Brain (organoid and tissue), 16 donors: ENCODE measurements at places on chromosomes 1 and 21.

DNA sequence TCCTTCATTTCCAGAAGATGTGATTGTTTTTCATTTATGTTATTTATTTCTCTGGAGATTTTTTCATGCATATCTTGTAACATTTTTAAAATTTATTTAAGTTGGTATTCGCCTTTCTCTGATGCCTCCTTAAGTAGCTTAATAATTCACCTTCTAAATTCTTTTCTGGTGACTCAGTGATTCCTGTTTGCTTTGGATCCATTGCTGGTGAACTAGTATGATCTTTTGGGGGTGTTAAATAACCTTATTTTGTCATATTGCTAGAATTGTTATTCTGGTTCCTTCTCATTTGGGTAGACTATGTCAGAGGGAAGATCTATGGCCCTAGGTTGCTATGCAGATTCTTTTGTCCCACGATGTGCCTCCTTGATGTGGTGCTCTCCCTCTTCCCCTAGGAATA, 1347.2 kb upstream of the B3GALT2 start:
- DNase-seq: no peak

DNA sequence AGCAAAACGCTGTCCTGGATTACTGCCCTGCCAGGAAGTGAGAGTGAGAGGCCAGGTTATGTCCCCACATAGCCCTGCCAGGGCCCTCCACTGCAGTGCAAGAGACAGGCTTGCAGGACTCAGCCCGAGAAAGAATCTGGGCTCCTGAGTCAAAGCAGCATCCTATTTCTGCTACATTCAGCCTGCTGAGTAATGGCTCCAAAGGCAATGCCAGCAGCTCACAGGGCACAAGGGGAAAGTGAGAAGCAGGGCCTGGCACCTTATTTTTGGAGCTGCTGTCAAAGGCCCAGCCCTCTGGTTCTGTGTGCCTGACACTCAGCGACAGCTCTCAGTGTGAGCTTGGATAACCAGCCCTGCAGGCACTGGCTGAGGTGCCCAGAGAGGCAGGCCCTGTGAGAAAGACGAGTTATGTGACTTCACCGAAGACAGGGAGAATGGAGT, 83.9 kb downstream of the DTL start:
- no peak for DNase-seq

GRCh38 chr21:44509539-44509938, 30.5 kb downstream of the KRTAP10-1 start:
- DNase-seq: peak; percentile 11

DNA sequence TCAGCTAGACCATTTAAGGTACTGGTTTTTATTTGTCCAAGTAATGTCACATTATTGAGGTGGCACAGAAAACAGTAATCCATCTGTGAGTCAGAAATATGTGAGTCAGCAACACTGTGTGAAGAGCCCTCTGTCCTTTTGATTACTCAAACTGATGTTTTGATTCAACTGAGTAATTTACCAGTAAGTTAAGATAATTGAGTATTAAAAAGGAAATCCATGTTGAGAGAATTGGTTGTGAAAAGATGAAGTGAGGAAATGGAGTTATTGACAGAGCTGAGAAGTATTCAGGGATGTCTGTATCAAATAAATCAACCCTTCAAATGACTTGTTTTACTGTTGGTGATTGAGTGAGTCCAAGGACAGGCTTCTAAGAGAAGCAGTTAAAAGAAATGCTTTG, 302.7 kb upstream of the SGIP1 start:
- no peak for DNase-seq

DNA sequence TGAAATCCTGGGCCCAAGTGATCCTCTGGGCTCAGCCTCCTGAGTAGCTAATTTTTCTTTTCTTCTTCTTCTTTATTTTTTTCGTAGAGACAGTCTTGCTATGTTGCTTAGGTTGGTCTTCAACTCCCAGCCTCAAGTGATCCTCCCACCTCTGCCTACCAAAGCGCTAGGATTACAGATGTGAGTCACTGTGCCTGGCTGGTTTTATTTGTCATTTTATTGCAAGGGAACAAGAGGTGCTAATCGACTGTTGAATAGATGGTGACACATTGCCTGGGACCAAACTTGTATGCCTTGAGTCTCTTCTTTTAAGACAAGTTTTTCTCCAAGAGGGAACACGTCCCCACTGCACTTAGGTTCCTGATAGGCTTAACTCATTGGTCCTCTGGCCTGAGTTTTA, 20.0 kb upstream of the KLHDC8A start:
- no peak for DNase-seq

DNA sequence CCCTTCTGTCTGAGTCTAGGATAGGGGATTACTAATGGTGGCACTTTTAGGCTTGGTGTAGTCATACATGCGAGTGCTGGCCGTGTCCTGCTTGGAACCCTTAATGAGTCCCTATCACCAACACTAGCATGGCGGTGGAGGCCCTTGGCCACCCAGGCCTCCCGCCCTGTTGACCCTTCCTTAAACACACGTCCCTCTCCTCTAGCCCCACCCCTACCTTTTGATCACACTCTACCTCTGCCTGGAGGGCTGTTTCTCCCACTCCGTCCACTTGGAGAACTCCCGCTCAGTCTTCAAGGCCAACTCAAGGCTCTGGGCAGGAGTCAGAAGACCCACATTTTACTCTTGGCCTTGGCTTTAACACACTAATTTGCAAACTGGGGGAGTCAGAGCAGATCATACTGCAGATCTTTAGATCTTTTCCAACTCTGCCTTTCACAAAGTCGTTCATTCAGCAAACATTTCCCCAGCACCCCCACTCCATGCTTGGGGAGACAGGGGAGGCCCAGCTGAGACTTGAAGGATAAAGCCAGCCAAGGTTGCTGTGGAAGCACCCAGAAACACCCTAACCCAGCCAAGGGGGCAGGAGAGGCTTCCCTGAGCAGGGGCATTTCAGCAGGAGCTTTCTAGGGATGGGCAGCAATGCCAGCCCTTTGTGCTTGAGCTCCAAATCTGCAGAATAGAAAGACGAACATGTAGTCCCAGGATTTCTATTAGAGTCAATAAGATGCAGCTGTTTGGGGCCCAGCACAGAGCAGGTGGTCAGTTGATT, 1.9 kb downstream of the PODN start:
- DNase-seq: no peak

DNA sequence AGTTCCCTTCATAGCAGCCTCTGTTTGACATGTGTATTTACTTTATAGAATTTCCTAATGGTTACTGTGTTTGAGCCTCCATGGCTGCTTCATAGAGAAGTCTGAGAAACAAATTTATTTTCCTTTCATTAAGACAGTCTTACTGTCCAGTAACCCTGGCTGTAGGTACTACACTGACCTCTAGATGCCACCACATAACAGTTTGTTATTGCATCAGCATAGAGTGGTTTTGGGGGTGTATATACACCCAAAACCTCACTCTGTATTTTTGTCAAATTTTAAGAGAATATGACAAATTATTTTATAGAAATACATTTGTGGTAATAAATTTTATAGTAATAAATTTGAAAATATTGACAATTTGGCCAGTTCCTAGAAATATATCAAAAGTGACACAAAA, 57.3 kb downstream of the OBSCN start:
- no peak for DNase-seq

DNA sequence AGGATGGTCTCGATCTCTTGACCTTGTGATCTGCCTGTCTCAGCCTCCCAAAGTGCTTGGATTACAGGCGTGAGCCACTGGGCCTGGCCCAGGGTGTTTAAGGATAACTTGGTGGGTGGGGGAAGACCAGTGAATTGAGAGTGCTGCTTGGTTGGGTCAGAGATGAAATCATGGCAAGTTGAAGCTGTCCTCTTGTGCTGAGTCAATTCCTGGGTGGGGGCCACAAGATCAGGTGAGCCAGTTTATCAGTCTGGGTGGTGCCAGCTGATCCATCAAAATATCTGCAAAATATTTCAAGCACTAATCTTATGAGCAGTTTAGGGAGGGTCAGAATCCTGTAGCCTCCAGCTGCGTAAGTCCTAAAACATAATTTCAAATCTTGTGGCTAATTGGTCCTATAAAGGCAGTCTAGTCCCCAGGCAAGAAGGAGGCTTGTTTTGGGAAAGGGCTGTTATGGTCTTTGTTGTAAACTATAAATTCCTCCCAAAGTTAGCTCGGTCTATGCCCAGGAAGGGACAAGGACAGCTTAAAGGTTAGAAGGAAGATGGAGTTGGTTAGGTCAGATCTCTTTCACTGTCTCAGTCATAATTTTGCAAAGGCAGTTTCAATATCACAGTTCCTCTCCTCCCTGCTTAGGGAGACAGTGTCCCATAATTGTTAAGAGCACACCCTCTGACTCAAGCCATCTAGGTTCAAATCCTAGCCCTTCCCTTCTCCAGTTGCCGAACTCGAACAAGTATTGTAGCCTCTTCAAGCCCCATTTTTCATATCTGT, 66.8 kb upstream of the BACH1 start:
- no peak for DNase-seq

GRCh38 chr1:67735206-67735605, 50.2 kb downstream of the GADD45A start:
- DNase-seq: no peak
